ENCODE measurements at places on chromosomes 12 and 14.

DNA sequence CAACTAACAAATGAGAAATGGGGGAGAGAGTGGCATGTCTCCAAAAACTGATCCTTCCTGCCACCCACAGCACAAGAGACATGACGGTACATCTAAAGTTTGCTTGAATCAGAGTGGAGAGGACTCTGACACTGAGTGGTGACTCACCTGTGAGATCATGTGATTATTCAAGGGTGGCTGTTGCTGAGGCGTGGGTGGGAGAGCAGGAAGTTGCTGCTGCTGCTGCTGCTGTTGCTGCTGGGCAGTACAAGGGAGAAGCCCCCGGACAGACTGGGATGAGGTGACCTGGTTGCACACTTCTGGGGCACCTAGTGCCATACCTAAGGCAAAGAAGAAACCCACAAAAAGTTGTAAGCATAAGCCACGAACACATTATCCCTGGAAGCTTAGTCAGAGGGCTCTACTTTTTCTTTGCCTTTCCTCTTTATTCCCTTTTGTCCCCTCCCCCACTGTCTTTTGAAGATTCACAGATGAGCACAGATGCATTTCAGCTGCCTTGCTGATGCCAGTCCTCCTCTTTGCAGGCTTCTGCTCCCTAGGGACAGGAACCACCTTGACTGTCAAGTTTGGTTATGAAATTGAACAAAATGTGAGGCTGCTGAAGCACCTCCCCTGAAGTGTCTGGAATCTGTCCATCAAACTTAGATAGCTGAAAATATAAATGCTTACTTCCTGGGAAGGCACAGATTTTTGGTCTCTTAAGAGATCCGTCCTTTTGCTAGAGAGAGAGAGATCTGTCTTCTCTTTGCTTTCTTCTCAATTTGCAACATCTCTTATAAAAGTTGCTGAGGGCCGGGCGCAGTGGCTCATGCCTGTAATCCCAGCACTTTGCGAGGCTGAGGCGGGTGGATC, 29.4 kb upstream of the STAC3 start:
- no peak for DNase-seq

DNA sequence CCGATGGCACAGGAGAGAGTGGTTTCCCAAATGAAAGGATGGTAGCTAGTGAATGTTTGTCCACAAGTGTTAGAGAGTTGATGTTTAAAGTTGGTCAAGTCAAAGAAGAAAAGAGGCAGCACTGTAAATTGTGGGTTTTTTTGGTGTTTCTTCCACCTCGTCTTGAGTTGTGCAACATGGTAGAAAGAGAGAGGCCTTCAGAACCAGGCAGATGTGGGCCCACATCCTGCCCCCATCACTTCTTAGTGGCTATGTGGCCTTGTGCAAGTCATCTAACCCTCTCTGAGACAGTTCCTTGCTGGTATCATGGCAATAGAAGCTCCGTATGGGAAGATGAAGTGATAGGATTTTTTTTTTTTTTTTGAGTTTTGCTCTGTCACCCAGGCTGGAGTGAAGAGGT, 60.8 kb downstream of the NDUFA12 start:
- DNase-seq: no peak

DNA sequence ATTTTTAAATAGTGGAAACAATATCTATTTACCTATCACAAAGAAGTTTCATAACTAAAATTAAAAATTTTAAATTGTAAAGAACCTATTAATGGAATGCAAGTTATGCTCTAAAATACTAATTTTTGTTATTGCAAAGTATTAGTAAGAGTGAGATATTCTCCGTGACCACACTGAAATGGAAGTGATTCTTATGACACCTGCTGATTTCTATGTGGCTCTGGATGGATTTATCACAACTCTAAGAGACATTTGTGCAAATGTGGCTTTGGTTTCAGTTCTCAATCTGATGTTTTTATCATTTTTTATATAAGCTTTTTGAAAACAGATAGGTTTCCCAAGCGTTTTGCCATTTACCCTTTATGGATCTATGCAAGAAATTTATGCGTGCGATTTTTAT, 497.8 kb downstream of the NAV3 start:
- DNase-seq: no peak

DNA sequence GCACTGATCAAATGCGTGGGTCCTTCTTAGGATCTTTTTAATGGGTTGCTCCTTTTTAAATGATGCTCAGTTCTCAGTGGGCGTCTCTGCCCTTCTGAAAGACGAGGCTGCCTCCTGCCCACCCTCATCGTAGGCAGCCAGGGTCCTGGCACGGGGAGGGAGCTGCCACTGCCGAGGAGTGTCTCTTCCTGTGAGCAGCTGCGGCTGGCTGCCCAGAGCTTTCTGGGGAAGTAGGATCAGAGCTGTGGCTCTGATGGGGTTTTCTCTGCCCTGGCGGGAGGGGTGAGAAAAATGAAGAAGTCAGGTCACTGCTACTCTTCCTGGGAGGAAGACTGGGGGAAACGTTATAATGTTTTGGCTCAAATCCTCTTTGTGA, 31.1 kb upstream of the BEGAIN start:
- no peak for DNase-seq

DNA sequence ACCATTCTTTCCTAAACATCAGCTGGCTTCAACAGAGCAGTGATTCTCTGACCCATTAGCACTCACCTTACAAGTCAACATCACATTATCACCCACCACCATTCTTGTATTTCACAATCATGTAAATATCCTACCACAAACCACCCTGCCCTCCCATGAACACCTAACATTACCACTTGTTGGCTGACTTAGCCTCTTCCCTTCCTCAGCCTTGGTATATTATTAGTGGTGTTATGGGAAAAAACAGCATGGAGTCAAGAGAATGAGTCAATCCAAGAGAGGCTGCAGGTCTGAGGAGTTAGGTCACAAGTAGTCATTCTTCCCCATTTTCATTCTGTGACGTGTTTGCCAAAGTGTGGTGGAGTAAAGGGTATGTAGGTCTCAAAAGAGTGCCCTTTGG, 22.3 kb upstream of the MGP start:
- no peak for DNase-seq

GRCh38 chr12:9760699-9761418, at the start of gene CD69:
TSS of gene CD69 (minus strand) at chr12:9760901. CDS start at chr12:9760820, 81 bp downstream.
- DNase-seq: no peak
